ENCODE measurements at places on chromosomes 7 and 10. TPM values are rescaled to one million over a fixed set of nuclear protein-coding genes. Genes with fewer than 3 reads are reported as not detected.

- no peak overlapping the region for H3K4me3 ChIP-seq
- no peaks in the 10 kb centered on the region for H3K36me3 ChIP-seq
- no peaks in the 10 kb centered on the region for H3K27me3 ChIP-seq
- DNase-seq: no peak
These were observed 111.0 kb downstream of the KAT6B start for GRCh38 chr10:74937266-74937856.

DNA sequence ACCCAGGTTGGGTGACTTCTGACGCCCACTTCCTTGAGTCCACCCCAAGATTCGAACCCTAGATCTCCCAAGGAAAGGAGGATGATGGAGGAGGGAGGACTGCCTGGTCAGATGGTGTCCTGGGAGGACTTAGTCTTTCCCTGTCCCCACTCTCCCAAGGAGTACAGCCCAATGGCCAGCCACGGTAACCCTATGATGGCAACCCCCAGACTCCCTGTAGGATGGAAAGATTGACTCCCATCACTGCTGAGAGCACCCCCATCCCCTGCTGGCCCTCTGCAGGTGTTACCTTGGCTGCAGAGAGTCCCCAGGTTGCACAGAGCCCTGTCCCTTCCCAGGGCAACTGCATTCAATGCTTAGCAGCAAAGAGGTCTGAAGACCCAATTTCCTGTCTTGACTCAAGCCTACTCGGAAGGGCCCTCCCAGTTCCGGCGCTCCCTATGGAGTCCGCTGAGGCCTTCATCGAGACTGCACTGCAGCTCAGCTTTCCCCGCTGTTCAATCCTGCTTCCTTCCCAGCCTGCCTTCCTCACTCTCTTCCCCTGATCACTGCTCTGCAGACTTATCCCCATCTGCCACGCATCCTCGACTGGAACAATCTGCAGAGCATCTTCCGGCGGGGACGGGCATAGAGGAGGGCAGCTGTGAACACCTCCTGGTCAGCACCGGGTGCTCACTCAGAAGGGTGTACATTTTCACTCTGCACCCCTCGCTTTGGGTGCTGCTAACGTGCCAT, 50.8 kb upstream of the OCM2 start:
- no peaks in the 10 kb centered on the region for H3K36me3 ChIP-seq
- no peak for DNase-seq
- H3K27me3 ChIP-seq: peaks cover 6% of the 10 kb centered on the region
- H3K4me3 ChIP-seq: no peak overlapping the region
- H3K4me1 ChIP-seq: no peaks in the 10 kb centered on the region

DNA sequence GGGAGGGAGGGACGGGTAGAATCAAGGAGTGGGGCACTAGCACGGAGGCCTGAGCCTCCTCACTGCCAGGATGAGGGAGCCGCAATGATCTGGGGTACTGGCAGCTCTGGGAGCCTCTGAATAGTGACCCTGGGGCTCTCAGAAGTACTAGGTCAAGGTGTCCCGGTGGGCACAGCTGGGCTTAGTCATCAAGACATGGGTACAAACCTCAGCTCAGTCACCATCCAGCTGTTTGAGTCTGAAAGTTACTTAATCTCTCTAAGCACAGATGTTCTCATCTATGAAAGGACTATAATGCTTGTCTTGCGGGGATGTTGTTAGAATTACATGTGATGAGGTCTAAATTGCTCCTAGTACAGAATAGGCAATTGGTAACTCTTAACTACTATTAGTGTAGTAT, 276.8 kb downstream of the KCNMA1 start:
- H3K27me3 ChIP-seq: no peaks in the 10 kb centered on the region
- H3K4me3 ChIP-seq: no peak overlapping the region
- H3K4me1 ChIP-seq: no peaks in the 10 kb centered on the region

GRCh38 chr10:56623064-56623463, 262.0 kb upstream of the ZWINT start:
- H3K27ac ChIP-seq: no peak overlapping the region
- no peaks in the 10 kb centered on the region for H3K4me1 ChIP-seq
- no peaks in the 10 kb centered on the region for H3K27me3 ChIP-seq
- H3K36me3 ChIP-seq: no peaks in the 10 kb centered on the region
- DNase-seq: no peak
- no peak overlapping the region for H3K4me3 ChIP-seq

GRCh38 chr7:65966146-65966545, 15.9 kb downstream of the GUSB start:
- H3K27ac ChIP-seq: no peak overlapping the region
- H3K27me3 ChIP-seq: no peaks in the 10 kb centered on the region
- no peak overlapping the region for H3K4me3 ChIP-seq
- H3K4me1 ChIP-seq: no peaks in the 10 kb centered on the region

DNA sequence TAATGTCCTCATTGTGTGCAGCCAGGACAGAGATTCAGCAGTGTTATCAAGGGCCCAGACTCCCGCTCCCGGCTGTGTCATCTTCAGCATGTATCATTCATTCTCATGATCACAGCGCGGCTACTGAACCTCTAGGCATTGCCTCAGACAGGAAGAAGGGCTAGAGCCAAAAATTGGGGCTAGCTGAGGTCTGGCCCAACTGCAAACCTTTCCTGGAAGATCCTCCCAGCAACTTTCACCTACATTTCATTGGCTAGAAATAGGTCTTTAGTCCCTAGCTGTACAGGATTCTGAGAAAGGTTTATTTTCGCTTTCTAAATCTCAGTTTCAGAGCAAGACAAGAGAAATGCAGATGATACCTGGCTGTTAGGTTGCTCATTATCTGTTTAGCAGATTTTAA, 81.9 kb downstream of the CREM start:
- peaks cover 15% of the 10 kb centered on the region for H3K36me3 ChIP-seq
- no peaks in the 10 kb centered on the region for H3K4me1 ChIP-seq
- DNase-seq: no peak
- no peak overlapping the region for H3K27ac ChIP-seq
- H3K4me3 ChIP-seq: no peak overlapping the region

GRCh38 chr10:100727808-100728207, 17.6 kb upstream of the PAX2 start:
- H3K27me3 ChIP-seq: peaks cover 94% of the 10 kb centered on the region
- no peak for DNase-seq
- H3K27ac ChIP-seq: no peak overlapping the region
- no peaks in the 10 kb centered on the region for H3K36me3 ChIP-seq
- H3K4me3 ChIP-seq: no peak overlapping the region

GRCh38 chr7:56078196-56078595, 14.1 kb downstream of the SUMF2 start:
- H3K36me3 ChIP-seq: no peaks in the 10 kb centered on the region
- H3K4me3 ChIP-seq: no peak overlapping the region
- no peaks in the 10 kb centered on the region for H3K4me1 ChIP-seq
- H3K27ac ChIP-seq: no peak overlapping the region
- DNase-seq: no peak

DNA sequence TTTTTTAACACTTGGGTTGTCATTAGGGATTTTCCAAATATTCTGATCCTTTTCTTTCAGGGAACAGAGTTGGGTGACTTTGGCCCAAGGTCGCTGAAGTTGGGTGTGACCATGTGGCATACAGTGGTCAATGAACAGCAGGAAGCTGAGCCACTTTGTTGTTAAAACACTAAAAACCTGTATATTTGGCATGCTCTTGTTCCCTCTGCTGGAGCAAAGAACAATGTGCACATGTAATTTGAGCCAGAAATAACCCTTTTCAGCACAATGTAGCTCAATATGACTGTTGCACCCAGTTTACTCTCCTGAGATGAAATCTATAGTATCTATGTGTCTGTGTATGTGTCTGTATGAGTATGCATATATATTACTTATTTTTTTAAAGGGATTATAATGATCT, 74.9 kb downstream of the ADCYAP1R1 start:
- no peaks in the 10 kb centered on the region for H3K36me3 ChIP-seq
- H3K4me3 ChIP-seq: no peak overlapping the region
- DNase-seq: no peak
- H3K27me3 ChIP-seq: no peaks in the 10 kb centered on the region
- H3K4me1 ChIP-seq: no peaks in the 10 kb centered on the region

GRCh38 chr10:77881222-77881621, 45.3 kb downstream of the DLG5 start:
- H3K36me3 ChIP-seq: no peaks in the 10 kb centered on the region
- H3K27ac ChIP-seq: no peak overlapping the region
- no peaks in the 10 kb centered on the region for H3K4me1 ChIP-seq
- DNase-seq: no peak
- H3K4me3 ChIP-seq: no peak overlapping the region
- H3K27me3 ChIP-seq: no peaks in the 10 kb centered on the region

DNA sequence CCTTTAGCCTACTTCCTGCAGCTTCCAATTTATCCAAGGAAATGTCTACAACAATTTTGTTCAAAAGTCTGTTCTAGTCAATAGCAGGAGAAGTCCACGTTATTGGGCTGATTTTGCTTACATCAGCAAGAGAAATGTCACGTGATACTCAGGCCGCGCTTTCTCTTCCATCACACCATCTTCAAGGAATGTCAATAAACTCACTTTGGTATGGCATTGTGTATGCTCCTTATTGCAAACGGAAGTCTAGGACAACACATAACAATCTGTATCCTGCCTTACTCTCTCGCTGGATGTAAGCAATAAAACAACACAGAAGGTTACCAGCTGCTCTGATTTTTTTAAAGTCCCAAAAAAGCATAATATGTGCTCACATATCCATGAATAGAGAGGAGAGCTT, 17.1 kb upstream of the STK17A start:
- DNase-seq: no peak
- no peaks in the 10 kb centered on the region for H3K27me3 ChIP-seq
- H3K27ac ChIP-seq: no peak overlapping the region
- no peaks in the 10 kb centered on the region for H3K36me3 ChIP-seq
- no peaks in the 10 kb centered on the region for H3K4me1 ChIP-seq

DNA sequence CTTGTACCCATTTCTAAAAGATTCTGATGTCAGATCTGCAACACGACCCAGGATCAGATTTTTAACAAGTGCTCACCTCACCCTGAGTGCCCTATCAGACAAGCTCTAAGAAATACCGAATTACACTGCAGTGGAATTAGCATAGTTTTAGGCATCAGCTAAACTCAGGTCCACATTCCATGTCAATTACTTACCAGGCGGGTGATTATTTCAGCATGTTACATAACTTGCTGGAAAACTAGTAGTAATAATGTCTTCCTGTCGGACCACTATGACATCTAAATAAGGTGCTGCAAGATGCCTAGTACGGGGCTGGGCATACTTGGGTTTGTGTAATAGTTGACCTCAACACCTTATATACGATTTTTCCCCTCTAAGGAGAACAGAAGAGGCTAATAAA, 21.0 kb downstream of the TRIL start:
- H3K36me3 ChIP-seq: no peaks in the 10 kb centered on the region
- H3K27ac ChIP-seq: no peak overlapping the region
- H3K27me3 ChIP-seq: no peaks in the 10 kb centered on the region
- no peak for DNase-seq

GRCh38 chr10:71854031-71854430, 3.0 kb upstream of the PSAP start:
- H3K4me1 ChIP-seq: peaks cover 33% of the 10 kb centered on the region
- H3K36me3 ChIP-seq: no peaks in the 10 kb centered on the region
- no peak for DNase-seq
- no peak overlapping the region for H3K27ac ChIP-seq

- no peak overlapping the region for H3K27ac ChIP-seq
- H3K27me3 ChIP-seq: no peaks in the 10 kb centered on the region
- no peak overlapping the region for H3K4me3 ChIP-seq
- no peaks in the 10 kb centered on the region for H3K36me3 ChIP-seq
- no peaks in the 10 kb centered on the region for H3K4me1 ChIP-seq
These were observed 362.5 kb upstream of the NRP1 start for GRCh38 chr10:33697016-33697415.

GRCh38 chr7:50693455-50694130, 89.1 kb downstream of the GRB10 start:
- DNase-seq: no peak
- no peaks in the 10 kb centered on the region for H3K27me3 ChIP-seq
- no peak overlapping the region for H3K27ac ChIP-seq
- no peaks in the 10 kb centered on the region for H3K4me1 ChIP-seq
- no peak overlapping the region for H3K4me3 ChIP-seq

GRCh38 chr10:17006631-17007417, 122.8 kb downstream of the CUBN start:
- no peak for DNase-seq
- H3K27ac ChIP-seq: peak overlapping the region; percentile 80
- H3K4me1 ChIP-seq: peaks cover 61% of the 10 kb centered on the region
- no peaks in the 10 kb centered on the region for H3K27me3 ChIP-seq

DNA sequence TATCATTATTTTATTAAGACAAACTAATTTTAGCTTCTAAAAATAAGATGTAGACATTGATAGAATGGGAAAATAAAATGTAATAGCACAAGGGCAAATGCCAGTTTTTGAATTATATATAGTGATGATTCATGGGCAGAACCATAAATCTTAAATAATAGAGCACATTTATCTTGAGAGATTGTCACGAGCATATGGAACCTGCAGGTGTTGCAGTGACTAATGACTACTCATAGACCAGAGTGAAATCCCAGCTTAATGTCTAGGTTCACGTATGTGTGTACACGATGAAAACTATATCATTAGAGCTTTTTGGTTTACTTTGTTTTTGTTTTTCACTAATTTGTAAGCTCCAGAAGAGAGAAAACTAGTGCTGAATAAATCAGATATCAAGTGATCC, 150.2 kb upstream of the CACNA2D1 start:
- H3K36me3 ChIP-seq: no peaks in the 10 kb centered on the region
- no peak overlapping the region for H3K27ac ChIP-seq
- no peaks in the 10 kb centered on the region for H3K27me3 ChIP-seq
- H3K4me1 ChIP-seq: no peaks in the 10 kb centered on the region
- DNase-seq: no peak
- H3K4me3 ChIP-seq: no peak overlapping the region

GRCh38 chr7:22181663-22182062, 175.3 kb downstream of the RAPGEF5 start:
- no peak overlapping the region for H3K27ac ChIP-seq
- H3K4me3 ChIP-seq: no peak overlapping the region
- H3K36me3 ChIP-seq: peaks cover 4% of the 10 kb centered on the region
- no peak for DNase-seq
- no peaks in the 10 kb centered on the region for H3K4me1 ChIP-seq
- H3K27me3 ChIP-seq: no peaks in the 10 kb centered on the region

GRCh38 chr7:148505645-148506375, 84.8 kb upstream of the C7orf33 start:
- DNase-seq: no peak
- no peaks in the 10 kb centered on the region for H3K4me1 ChIP-seq
- no peak overlapping the region for H3K27ac ChIP-seq
- H3K36me3 ChIP-seq: no peaks in the 10 kb centered on the region
- H3K27me3 ChIP-seq: peaks cover 21% of the 10 kb centered on the region
- no peak overlapping the region for H3K4me3 ChIP-seq

Gene ADAP1
- 35.1 TPM for total RNA-seq

Gene FFAR4
- total RNA-seq: 2.1 TPM

Gene NAT16
- total RNA-seq: not detected

Gene TEX36
- total RNA-seq: not detected

Gene NPY
- not detected for total RNA-seq

Gene ABCC2
- total RNA-seq: 1.8 TPM

Gene LLCFC1
- total RNA-seq: not detected

Gene NRP1
- 140 TPM for total RNA-seq

Gene FRG2B
- not detected for total RNA-seq

Gene SFTPD
- 878 TPM for total RNA-seq
